ENCODE measurements at places on chromosomes 1 and 21.

DNA sequence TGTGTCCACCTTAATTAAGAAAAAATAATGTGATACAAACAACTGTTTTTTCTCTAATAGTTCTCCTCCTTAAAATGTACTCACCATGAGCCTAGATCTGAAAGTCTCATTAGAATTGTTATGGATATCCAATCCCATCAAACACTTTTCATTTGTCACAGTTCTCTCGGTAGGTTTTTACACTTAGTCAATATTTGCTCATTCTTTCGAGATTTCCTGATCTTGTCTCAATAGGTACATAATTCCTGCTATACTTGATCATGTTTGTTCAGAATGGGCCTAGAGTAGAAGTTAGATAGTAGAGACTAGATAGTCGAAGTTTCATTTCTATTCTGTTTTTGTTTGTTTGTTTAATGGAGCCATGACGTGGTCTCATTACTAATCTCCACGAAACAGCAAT, 2005.7 kb downstream of the NCAM2 start:
- DNase-seq = no peak

- no peak for DNase-seq
Measured at GRCh38 chr1:46097149-46097472, 35.3 kb downstream of the PIK3R3 start.

- DNase-seq = no peak
Measured at GRCh38 chr1:41664861-41665640, 180.6 kb upstream of the EDN2 start.

DNA sequence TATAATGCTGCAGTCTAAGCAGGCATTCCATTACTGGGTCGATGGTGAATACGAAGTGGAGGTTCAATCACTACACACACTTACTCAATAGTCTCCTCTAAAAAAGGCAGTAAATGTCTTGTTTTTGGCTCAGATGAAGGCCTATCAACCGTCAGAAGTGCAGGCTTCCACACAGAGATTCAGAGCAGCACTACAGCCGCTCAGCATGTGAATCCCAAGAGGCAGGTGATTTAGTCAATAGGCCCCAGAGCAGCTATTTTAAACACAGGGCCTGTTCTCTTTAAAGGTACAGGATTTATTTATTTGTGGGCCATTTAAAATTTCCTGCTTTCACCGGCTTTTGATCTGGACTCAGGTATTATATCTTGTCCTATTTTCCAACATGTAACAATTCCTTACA, 293.7 kb downstream of the RGS7 start:
- DNase-seq = no peak

GRCh38 chr21:42555756-42556438, 42.2 kb downstream of the SLC37A1 start:
- no peak for DNase-seq

- no peak for DNase-seq
Measured at GRCh38 chr1:172431721-172432192, 11.3 kb downstream of the C1orf105 start.

DNA sequence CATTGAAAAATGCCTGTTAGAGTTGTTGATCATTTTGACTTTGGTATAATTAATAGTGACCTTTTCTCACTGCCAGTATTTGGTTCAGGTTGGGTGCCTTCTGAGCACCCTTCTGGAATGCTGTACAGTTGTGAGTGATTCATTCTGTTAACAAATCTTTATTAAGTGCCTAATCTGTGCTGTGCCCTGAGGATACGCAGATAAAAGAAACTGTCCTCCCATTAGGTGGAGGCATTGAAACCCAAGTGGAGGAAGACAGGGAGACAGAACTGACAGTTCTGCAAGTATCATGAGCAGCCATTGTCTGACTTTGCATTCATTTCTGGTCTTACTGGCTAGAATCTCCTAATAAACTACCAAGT, 76.1 kb upstream of the ZNF326 start:
- no peak for DNase-seq

GRCh38 chr1:244954359-244954758, 90.0 kb upstream of the HNRNPU start:
- DNase-seq = no peak

- DNase-seq = no peak
Measured at GRCh38 chr21:39599191-39599970, 13.4 kb upstream of the B3GALT5 start.

DNA sequence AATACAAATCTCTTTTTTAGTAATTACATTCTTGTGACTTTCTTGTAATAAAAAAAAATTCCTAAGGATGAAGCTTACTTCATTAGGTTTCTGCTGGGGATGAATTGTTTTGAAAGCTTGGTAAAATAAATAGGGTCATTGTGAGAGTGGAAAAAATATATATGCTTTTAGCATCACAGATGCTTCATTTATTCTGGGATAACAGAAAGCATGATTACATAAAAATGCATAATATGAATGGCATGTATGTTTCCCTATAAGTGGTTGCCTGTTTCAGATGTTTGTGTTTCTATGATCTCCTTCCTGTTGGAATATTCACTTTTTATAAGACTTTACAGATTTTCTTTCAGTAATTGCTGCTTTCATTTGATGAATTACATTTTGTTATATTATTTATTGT, 42.3 kb downstream of the HMCN1 start:
- DNase-seq = no peak

- DNase-seq = no peak
Measured at GRCh38 chr1:101167891-101168290, 68.9 kb upstream of the S1PR1 start.

DNA sequence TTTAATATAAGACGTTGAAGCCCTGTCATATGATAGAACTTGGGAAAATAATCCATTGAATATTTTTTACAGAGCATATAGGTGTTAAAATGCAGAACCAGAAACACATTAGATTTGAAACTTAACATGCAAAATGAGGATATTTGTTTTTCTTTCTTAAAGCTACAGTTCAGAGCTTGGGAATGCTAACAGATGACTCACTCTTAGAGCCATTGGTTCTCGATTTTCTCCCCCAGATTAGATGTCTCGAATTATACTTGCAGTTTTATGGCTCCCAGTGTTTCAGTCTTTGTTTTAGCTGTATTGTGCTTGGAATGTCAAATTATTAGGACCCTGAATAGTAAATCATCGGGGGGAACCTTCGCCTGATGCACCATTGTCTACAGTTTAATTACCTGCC, 575.7 kb upstream of the ZP4 start:
- no peak for DNase-seq

- DNase-seq = no peak
Measured at GRCh38 chr1:31348449-31348848, 24.4 kb downstream of the FABP3 start.

DNA sequence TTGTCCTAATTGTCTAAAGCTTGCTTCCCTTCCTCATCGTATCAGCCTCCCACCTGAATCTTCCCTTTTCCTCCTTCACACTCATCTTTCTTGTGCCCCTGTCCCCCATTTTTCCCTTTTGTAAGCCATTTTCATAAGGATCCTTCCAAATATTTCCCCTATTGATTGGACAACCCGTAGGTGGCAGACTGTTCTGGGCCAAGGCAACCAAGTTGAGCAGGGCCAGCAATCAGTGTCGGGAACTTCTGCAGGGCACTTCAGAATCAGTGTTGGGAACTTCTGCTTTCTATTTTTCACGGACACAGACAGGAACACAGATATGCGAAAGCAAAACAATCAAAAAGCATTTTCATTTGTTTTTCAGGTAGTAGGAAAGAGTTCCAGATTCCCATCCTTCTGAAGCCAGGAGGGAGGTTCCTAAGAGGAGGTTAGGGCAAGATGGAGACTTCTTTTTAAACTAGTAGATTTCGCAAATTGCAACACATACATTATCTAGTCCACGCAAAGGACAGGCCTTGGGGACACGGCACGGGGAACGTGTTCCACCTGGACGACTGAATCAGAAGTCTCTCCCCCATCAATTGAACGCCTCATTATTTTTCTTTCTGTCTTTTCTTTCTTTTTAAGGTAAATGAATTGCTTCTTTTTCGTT, 691 bp upstream of the MPZL1 start:
- no peak for DNase-seq

DNA sequence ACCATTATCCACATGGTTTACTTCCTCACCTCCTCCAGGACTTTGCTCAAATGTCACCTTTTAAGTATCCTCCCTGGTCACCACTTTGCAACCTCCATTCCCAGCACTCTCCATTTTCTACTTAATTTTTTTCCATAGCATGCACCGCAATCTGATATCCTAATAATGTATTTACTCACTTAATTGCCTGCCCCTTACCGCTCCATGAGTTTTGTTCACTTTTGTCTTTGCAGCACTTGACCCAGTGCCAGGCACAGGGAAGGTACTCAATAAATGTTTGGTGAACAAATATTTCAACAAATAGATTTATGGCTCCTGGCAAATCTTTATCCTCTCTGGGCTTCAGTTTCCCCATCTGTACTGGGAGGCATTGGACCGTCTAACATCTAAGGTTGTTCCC, 53.6 kb downstream of the UBE2T start:
- DNase-seq = no peak

DNA sequence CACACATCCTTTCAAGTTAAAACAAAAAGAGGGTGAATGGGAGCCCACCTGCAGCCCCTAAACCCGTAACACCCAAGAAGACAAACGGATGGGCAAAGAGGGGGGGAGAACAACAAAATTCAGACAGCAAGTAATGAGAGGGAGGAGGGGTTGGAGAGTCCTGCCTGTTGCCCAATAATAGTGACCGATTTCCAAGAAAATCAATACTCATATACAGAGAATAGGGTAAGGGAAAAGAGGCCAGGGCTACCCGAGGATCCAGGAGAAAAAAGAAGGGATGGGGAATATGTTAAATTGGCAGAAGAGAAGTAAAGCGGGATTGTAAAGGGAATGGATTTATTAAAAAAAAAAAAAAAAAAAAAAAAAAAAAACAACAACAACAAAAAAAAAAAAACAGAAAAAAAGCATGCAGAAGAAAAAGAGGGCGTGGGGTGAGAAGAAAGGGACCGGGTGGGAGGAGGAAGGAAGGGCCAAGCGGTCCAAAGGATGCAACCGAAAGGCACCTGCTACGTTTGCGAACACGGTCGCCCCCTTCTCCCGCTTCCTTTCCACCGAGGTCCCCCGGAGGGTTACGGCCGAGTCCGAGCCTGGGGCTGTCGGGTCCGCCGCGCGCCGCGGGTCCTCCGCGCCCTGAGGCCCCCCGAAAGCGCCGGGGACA, 930 bp downstream of the SLC30A10 start:
- DNase-seq = no peak
